ENCODE measurements at places on chromosomes 11 and 22. TPM values are rescaled to one million over a fixed set of nuclear protein-coding genes. Genes with fewer than 3 reads are reported as not detected.

DNA sequence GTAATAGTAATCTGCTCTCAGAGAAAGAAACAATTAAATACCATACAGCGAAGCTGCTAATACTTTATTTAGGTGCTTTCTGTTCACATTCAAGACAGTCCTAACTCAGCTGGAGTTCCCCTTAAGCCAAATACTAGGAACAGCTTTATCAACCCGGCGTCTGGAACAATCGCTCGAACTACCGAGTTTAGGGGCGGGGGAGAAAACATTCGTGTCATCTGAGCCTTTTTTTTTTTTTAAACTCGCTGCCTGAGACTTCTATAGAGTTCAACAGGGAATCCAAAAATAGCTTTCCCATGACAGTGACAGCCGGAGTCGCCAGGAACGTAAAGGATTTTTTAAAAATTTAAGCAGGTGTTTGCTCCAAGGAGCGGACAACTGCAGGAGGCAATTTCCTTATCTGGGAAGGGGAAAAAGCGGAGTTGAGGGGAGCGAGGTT is 852 bp downstream of the TRAF6 start:
- DNase-seq: peak; percentile 35

The OR52E1 gene
- not detected for polyA plus RNA-seq

- DNase-seq: no peak
These were observed 67.8 kb downstream of the CEP164 start for GRCh38 chr11:117395476-117395875.

- DNase-seq: no peak
These were observed 6.6 kb upstream of the CDC42BPG start for GRCh38 chr11:64850979-64851567.

Measured in right renal pelvis (tissue), 4 donors.